ENCODE measurements at places on chromosomes 4 and X.
A peak's percentile ranks its signal among the peaks of the same experiment; 100 is the strongest.

DNA sequence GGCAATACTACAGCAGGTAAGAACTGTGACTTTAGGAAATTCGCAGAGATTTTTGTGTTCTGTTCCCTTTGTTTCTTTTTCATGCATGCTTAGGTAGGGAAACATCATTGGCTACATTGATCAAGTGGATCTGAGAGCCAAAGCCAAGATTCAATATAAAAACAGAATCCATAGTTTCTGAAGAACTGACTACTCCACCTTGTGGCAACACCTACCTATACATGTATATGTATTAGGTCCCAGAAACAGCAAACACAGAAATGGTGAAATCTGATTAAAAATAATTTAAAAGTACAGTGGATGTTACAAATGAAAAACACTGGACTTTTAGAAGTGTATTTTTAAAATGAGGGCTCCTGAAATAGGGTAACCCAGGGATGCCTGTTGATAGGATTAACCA lies 322.6 kb upstream of the MAOA start:
- peak; percentile 5 for DNase-seq

- DNase-seq, result no peak
Measured at GRCh38 chr4:34619531-34620162, 1624.7 kb downstream of the ARAP2 start.

GRCh38 chrX:100274916-100275315 lies 135.2 kb downstream of the PCDH19 start:
- no peak for DNase-seq

DNA sequence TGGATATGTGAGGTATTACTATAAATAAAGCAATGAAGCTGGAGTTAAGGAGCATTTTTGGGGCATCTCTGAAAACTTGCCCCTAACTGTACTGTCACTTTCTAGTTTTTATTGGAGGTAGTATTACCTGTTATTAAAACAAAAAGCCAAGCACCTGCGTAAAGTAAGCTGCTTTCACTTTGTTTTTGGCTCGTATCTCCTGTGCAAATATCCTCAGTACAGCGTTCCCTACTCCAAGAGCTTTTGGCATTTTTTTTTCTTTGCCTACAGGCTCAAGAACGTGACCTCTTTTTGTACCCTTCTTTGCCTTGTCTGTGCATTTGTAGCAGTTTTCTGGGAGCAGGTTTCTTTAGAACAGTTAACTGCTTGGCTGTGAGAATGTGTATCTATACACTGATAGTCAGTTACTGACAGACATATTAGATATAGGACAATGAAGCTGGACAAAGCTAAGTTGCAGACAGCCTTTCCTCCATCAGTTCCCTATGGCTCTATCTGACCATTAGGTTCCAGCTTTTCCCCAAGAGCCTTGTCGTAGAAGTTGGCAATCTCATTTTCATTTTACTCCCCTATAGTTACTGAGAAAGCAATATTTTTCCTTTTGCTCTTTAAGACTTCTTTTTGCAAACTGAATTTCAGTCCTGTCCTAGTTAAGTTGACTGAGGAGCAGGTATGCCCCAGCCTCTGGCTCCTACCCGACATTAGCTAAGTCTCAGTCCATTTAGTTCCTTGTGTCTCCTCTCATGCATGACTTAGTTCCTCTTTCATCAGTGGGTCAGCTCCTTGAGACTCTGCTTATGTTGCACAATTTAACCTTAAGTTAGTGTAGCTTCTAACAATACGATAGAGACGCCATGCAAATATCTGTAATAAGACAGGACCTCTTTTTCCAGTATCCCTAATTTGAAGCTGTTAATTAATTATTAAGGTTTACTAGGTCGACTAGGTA lies 71.5 kb upstream of the HPRT1 start:
- no peak for DNase-seq

- no peak for DNase-seq
Measured at GRCh38 chr4:44494810-44495701, 46.4 kb upstream of the KCTD8 start.

DNA sequence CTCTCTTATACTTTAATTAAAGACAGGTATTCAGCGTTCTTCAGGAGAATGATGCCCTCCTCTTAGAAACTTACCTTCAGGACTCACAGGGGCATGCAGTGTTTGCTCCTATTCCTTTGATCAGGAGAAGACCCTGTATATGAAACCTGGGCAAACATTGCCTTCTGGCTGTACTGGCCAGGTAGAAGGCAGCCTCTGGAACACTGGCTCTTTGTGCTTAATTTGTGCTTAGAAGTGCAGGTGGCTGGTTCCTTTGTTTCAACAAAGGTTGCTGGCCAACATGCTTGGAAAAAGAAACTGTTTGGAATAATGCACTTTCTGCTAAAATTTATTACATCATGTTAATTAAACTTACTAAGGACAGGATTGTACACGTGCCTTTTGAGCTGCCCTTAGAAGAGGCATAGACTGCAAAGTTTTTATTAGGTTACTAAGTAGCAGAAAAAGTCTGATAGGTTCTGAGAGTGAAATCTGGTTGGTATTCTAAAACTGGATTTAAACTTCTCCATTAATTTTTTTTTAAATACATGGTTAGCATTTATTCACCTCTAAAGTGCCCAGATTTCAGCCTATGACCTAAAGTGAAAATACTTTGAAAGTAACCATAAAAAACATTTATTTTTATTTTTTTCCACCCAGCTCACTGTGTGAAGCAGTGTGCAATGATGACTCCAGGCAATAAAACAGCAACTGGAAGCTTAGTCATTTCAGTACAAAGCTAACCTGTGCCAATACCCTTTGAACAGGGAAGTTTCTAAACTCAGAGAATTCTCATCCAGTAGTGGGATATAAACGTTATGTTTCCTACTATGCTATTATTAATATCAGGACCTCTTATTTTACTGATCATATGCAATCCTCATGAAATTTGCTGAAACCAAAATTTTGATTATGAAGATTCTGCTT lies 11.3 kb downstream of the RASSF6 start:
- no peak for DNase-seq

GRCh38 chr4:106676173-106676921 lies 307.8 kb upstream of the GIMD1 start:
- DNase-seq, result no peak

DNA sequence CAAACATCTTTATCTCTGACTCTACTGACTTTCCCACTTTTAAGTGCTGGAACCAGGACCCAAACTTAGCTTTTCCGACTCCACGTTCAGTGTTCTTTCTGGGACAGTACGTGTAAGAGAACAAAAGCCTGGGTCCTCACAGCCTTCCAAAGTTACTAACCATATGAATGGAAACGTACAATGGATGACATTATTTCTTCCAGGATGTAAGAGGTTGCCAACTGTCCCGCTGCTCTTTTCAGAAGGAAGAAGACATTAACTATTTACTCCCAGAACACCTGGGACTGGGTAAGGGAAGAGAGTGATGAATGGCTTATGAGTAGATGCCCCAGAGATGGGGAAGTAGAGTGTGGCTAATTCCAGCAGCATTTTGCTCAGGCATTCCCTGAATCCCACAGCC lies 114.7 kb downstream of the TRAPPC11 start:
- no peak for DNase-seq

GRCh38 chr4:16858275-16858752 lies 40.1 kb downstream of the LDB2 start:
- DNase-seq, result no peak

DNA sequence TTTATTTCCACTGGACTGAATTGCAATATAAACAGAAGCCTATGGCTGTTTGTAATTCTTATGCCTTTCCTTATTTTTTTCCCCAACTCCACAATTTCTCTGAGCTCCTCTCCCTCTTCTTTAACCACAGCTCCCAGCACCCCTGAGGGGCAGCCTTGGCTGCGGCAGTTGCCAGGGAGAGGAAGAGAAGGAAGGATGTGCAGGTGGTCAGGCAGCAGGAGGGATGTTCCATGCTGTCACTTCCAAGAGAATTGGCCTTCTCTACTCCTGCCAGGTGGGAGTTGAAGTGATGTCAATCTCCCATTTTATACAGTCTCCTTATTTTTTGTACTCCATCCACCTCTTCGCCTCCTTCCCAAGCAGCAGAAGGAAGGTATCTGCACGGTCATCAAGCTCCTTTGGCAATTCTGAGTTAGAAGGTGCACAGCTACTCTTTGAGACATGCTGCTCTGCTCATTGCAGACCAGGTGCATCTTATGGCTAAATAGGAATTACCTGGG lies 343.3 kb upstream of the RPS6KA3 start:
- no peak for DNase-seq

- no peak for DNase-seq
Measured at GRCh38 chr4:72467633-72468032, 101.4 kb downstream of the ADAMTS3 start.

DNA sequence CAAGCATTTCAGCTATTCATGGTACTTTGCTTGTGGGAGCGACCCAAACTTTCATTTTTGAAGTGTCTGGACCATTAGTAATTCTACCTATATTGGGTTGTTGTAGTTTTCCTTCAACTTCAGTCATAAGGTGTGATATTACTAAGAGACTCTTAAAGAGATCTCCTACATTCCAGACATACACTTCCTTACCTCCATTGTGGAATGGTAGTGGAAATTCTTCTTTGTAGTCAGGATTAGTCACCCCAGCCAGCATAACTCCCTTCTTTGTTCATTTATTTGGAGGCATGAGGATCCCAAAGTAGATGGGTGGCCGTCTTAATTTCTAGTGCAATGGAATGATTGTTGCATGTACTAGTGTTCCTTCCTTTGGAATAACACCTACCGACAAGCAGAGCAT lies 991.4 kb downstream of the ARAP2 start:
- DNase-seq, result no peak

DNA sequence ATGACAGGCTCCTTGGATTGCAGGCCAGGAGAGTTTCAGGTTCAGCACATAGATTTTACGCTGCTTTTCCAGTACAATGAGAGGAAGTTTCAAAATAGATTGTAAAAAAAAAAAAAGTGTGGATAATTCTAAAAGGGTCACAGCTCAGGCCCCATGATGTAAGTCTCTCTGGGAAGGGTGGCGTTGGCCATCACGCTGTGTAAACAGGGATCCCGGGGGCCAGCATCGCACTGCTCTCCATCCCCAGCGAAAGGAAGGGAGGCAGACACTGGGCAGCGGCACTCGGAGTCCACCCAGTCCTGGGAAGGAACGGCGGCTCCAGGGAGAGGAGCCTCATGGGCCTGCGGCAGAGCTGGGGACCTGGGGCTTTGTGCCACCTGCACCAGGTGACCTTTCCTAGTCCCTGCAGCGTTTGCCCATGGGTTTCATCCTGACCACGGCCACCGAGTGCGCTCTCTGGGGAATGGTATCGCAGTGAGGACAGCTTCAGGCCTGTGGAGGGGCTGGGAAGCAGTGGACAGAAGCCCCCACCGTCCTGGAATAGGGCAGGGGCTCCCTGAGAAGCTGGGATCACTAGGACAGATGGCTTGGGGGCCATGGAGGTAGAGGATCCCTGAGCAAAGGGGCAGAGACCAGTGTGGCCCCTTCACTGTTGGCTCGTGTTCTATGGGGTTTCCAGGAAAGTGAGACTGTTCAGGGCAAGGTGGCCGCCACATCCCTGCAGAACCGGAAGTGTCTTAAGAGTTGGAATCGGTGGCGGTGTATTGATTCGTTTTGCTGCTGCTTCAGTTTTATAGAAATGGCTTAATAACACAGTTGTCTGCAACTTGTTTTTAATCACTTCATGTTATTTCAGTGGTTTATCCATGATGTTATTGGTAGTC lies 38.9 kb downstream of the RGS12 start:
- no peak for DNase-seq

- no peak for DNase-seq
Measured at GRCh38 chr4:153141238-153141637, 63.0 kb upstream of the TRIM2 start.

GRCh38 chr4:81453024-81453423 lies 18.7 kb downstream of the RASGEF1B start:
- DNase-seq, result no peak

GRCh38 chrX:134737061-134737460 lies 78.8 kb upstream of the PLAC1 start:
- no peak for DNase-seq

DNA sequence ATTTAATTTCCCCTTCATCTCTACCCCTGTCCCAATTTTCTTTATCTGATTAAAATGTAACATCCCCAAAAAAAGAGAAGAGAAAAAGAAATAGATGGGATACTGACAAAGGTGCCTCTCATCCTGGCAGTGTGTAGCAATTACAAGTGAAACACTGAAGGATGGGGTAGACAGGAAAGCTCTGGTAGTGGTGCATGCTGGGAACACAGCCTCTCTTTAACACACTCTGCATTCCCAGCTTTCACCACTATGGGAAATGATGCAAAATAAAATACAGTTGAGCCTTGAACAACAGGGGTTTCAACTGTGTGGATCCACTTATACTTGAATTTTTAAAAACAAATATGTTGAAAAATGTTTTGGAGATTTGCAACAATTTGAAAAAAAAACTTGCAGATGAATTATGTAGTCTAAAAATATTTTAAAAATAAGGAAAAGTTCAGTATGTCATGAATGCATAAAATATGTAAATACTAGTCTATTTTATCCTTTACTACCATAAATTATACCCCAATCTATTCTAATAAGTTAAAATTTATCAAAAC lies 239.2 kb upstream of the DDX53 start:
- no peak for DNase-seq

GRCh38 chr4:71008196-71008595 lies 14.7 kb downstream of the DCK start:
- DNase-seq, result no peak

GRCh38 chr4:72323227-72323626 lies 245.8 kb downstream of the ADAMTS3 start:
- DNase-seq, result no peak

DNA sequence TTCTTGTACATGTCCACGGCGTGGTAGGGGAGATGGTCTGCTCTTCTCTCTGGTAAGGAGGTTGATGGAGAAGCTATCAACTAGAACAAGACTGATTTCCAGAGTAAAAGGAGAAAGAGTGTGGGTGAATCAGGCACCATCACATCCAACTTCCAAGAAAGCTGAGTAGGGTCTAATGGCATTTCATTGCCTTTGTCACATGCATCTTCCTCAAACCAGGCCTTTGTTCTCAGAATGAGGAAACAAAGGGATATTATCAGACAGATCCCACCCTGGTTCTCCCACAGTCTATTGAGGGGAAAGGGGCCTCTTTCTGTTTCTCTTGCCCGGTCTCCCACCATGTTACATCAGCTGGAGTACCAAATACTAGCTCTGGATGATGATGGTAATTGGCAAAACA lies 160.2 kb upstream of the RBPJ start:
- no peak for DNase-seq

- DNase-seq, result no peak
Measured at GRCh38 chr4:176563591-176563990, 229.1 kb downstream of the VEGFC start.

GRCh38 chrX:38599796-38600755 lies 38.7 kb downstream of the TSPAN7 start:
- no peak for DNase-seq

DNA sequence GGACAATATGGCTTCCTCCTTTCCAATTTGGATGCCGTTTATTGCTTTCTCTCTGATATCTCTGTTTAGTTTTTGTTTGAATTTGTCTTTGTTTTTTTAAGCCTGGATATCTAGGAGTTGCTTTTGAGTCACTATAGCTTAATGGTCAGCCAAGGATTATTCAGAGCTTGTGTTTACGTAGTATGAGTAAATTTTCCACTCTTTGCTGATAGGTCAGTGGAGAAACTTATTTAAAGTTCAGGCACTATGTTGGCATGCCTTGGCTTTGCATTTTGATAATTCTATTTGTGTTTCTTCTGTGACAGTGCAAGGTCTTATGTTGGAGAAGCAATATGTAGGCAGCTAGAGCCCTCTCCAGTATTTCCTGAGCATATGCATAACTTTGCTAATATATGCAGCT lies 315.2 kb downstream of the GRID2 start:
- DNase-seq, result no peak

- no peak for DNase-seq
Measured at GRCh38 chrX:71543316-71543715, 10.4 kb downstream of the OGT start.
